ENCODE measurements at places on chromosomes 6 and 20. TPM values are rescaled to one million over a fixed set of nuclear protein-coding genes. Genes with fewer than 3 reads are reported as not detected.

DNAH8 gene
- not detected for total RNA-seq

CFAP206 gene
- 0.58 TPM for total RNA-seq

KIAA0408 gene
- 5.4 TPM for total RNA-seq

GTSF1L gene
- not detected for total RNA-seq

CST1 gene
- 2.1 TPM for total RNA-seq

KCNQ2 gene
- 0.37 TPM for total RNA-seq

SYNGAP1 gene
- total RNA-seq = 5.6 TPM

DUSP15 gene
- 0.87 TPM for total RNA-seq

C6orf58 gene
- total RNA-seq = 0.11 TPM

CD93 gene
- total RNA-seq = not detected

RSPH4A gene
- total RNA-seq = 0.12 TPM

TP53RK gene
- total RNA-seq = 13.7 TPM

LY6G5C gene
- total RNA-seq = 1.7 TPM

LY86 gene
- not detected for total RNA-seq

ADISSP gene
- 175 TPM for total RNA-seq

TSPO2 gene
- not detected for total RNA-seq

PSORS1C2 gene
- total RNA-seq = not detected

CDH22 gene
- total RNA-seq = 0.10 TPM

BMP7 gene
- 0.63 TPM for total RNA-seq

LY6G6F gene
- not detected for total RNA-seq

AVP gene
- not detected for total RNA-seq

NRN1 gene
- total RNA-seq = 0.74 TPM

TBXT gene
- total RNA-seq = not detected

CLDN20 gene
- not detected for total RNA-seq

ANKRD66 gene
- not detected for total RNA-seq

BPIFA1 gene
- not detected for total RNA-seq

RAET1G gene
- 8.5 TPM for total RNA-seq

DNPH1 gene
- total RNA-seq = 112 TPM

TCF21 gene
- 0.06 TPM for total RNA-seq

ADGB gene
- total RNA-seq = not detected

CALHM6 gene
- not detected for total RNA-seq

CDH26 gene
- total RNA-seq = 0.05 TPM

ULBP2 gene
- 4.6 TPM for total RNA-seq

CFB gene
- 3.0 TPM for total RNA-seq

FOXF2 gene
- total RNA-seq = 14.7 TPM

MLN gene
- not detected for total RNA-seq

FRK gene
- 1.0 TPM for total RNA-seq

SULF2 gene
- total RNA-seq = 22.1 TPM

THBD gene
- 119 TPM for total RNA-seq
